ENCODE measurements at places on chromosomes 16 and 17. TPM values are rescaled to one million over a fixed set of nuclear protein-coding genes. Genes with fewer than 3 reads are reported as not detected.
A peak's percentile ranks its signal among the peaks of the same experiment; 100 is the strongest.

DNA sequence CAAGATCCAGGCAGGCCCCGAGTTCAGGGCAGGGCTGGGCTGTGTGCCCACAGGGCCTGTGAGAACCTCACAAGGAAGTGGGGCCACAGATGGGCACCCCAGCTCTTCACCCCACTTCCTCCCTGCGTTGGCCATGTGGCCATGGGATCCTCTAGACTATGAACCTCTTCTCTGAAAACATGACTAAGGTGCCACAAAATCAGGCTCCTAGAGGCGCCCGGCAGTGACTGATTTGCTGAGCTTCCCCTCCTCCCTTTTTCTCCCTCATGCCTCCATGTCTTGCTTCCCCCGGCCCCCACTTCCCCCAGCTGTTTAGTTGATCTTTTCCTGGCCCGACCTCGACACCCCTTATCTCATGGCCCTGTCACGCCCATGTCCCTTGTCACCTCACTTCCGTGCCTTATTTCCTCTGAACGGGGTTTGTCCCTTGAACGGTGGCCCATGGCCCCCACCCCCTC, 87.1 kb downstream of the KCNJ12 start:
- ATAC-seq, result no peak

- ATAC-seq, result no peak
Observed at GRCh38 chr16:23863511-23864422, 28.0 kb downstream of the PRKCB start.

The ZSCAN10 gene
- total RNA-seq, result 1.7 TPM

- ATAC-seq, result no peak
Observed at GRCh38 chr16:58114827-58115825, 14.1 kb downstream of the CFAP20 start.

The TSEN54 gene
- total RNA-seq, result 26.5 TPM

- ATAC-seq, result no peak
Observed at GRCh38 chr16:22184615-22184968, 21.5 kb upstream of the EEF2K start.

The CALB2 gene
- total RNA-seq, result not detected

DNA sequence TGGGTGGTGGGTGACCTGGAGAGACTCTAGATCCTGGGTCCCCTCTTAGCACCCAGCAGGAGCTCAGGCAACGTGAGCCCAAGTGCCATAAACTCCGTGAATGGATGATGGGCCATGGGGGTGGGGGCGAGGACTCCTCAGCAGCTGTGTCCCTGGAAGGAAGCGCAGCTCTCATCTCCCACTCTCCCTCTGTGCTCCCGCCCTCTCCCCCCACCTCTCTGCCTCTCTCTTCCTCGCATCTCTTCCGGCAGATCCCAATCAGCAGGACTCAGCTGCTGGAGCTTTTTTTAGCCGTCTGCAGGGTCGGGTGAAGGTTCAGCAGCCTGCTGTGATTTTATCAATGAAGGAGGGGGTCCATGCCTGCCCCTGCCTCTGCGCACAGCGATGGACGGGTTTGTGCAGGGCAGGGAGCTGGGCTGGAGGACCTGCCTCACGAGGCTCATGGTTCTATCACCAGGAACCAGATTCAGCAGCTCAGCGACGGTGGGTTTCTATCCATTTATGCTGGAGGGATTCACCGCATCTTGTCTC, 8.3 kb downstream of the CCR7 start:
- no peak for ATAC-seq

- no peak for ATAC-seq
Observed at GRCh38 chr17:2475056-2475455, 36.6 kb downstream of the METTL16 start.

DNA sequence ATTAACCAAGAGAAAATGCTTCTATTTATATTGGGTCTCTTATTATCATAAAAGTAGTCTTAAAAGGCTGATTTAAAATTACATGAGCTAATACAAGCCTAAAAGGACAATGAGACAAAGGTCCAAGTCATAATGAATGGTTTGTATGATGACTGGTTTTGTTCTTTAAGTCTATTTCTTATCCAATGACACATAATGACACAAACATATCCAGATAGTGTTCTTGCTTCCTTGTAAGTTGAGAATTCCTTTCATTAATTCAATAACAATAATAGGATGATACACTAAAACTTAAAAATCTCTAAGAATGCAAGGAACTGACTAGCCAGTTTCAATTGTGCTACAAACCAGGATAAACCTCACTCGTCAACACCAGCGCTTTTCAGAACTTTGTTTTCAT, 244.1 kb downstream of the CEP112 start:
- ATAC-seq, result no peak

DNA sequence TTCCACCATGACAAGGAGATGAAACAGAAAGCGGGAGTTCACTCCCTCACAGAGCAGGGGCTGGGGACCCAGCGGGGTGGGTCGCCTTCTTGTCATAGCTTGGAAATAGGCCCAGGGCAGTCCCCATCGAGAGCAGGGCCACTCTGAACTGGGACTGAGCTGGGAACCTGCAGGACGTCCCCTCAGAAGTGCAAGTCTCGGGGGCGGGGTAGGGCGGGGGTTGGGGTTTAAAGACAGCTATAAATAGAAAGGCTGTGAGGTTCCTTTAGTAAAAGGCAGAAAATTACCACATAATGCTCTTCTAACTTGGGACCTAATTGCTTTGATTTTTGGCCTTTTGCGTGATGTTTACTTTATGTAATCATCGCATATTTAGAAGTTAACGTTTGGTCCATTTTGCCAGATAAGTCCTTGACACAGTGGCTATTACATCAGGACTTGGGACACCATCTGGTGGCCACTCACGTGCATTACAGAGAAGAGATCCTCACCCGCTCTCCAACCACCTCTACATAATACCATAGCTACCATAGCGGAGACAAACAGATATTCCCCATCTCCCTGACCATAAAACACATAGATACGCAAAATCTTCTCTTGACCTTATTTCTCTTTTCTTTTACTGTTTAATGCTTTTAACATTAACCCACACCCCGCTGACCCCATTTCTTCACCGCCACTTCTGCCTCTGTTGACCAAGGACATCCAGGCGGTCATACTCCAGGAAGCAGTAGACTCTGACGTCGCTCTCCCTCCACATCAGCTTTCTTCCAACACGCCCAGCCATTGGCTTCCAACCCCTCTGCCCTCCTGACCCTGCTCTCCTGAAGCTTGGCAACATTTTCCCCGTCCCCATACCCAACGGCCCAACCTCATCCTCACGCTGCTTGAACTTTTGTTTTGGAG, 27.5 kb upstream of the PIK3R6 start:
- ATAC-seq, result peak; percentile 72

The DHX58 gene
- total RNA-seq, result 21.3 TPM

GRCh38 chr17:50355701-50356341, 9.9 kb downstream of the XYLT2 start:
- no peak for ATAC-seq

The TAT gene
- total RNA-seq, result not detected

DNA sequence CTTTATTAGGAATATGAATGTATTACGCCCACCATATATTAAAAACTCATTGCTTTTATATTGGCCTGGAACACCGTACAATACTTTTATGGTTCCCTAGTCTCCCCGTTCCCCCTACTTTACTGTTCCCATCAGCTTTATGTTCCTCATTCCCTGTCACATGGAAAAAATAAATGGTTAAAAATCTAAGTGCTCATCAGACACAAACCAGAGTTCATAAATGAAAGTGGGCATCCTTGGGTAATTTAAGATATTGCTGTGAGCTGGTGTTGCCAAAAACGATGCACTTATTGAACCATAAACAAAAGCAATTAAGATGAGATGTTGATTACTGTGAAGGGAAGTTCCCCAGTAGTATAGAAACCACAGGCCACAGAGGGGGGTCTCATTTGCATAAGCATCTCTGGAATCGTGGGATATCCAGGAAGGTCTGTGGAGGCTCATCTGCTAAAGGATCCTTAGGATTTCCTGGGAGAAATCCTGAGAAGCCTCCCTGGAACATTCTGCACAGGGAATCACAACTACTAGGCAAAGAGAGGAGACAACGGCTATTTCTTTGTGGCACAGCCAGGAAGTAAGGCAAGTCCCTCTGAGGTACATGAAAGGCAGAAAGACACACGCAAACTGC, 591.4 kb upstream of the CDH11 start:
- no peak for ATAC-seq

- peak; percentile 97 for ATAC-seq
Observed at GRCh38 chr17:61251939-61252865, 147.4 kb upstream of the TBX2 start.

DNA sequence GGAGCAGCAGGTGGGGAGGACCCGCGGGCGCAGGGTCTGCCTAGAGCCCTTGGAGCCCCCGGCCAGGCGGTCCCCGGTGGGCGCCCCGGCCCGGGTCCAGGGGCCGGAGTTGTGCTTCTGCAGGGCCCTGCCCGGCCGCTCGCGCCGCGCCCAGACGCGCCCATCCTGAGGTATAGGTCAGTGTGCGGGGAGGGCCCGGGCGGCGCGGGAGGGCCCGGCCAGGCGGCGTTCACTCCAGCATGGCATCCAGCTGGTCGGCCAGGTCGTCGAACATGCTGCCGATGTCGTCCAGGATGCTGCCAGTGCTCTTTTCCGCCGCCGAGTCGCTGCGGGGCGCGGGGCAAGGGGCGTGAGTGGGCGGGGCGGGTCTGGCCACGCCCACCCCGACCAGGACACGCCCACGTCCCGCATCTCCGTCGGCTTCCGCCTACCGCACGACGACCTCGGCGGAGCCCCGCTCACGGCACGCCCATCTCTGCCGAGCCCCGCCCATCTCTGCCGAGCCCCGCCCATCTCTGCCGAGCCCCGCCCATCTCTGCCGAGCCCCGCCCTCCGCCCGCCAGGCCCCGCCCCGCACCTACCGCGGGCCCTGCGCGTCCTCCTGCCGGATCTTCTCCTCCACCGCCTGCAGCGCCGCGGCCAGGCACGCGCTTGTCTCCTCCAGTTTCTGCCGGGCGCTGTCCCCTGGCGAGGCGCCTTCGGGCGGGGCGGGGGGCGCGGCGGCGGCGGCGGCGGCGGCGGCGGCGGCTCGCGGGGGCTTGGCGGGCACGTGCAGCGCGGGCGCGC, 17.9 kb downstream of the CASKIN1 start:
- peak; percentile 39 for ATAC-seq

DNA sequence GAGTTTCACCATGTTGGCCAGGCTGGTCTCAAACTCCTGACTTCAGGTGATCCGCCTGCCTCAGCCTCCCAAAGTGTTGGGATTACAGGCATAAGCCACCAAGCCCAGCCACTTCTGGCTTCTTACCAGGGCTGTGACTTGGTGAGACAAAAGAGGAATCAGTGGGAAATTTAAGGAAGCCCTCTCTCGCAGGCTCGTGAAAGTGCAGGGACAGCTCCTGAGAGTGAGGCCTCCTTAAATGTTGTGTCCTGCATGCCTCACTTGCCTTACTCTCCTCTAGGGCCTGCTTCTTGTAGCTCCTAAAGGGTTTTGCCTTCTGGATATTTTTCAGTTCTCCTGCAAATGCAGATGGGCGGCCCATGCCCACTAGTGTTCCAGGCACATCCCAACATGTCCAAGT, 5.2 kb downstream of the AHSP start:
- ATAC-seq, result no peak

- no peak for ATAC-seq
Observed at GRCh38 chr17:76437467-76438402, 15.2 kb downstream of the UBE2O start.

The CRHR1 gene
- not detected for total RNA-seq

Data from gastroesophageal sphincter (tissue), 4 donors.